ENCODE measurements at places on chromosomes 4 and X. TPM values are rescaled to one million over a fixed set of nuclear protein-coding genes. Genes with fewer than 3 reads are reported as not detected.

DNA sequence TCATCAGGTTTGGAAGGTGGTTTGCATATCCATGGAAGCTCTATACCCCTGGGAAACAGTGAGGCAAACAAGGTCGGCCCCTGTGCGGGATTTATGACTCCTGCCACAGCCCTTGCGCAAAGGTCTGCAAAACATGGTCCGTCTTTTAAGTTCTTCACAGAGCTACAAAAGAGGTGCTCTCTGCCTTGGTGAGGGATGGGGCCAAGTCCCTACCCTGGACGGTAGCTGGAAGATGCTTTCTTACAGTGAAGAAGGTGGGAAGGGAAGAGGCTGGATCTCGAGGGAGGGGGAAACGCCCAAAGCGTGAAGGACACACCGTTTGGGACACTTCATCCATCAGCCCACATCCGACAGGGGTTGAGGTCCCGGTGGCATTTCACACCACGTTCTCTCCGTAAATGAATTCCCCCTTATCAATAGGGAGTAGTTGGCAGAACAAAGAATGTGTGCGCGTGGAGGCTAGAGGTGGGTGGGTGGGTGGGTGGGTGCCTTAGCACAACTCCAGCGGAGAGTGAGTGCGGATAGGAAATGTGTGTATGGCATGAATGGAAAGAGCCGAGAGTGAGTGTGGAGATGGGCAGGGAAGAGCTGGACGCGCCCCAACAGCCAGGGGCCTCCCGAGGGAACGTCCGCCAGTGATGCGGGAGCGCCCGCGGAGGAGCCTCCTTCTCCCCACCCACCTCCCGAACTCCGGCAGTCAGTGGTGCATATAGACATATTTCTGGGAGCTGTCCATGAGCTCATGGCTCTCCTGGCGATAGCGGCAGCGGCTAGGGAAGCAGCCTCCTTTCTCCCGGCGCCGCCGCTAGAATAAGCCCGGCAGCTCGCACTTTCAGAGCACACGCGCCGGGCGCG is 68.3 kb downstream of the LARP7 start:
- no peak overlapping the region for H3K27ac ChIP-seq
- no peaks in the 10 kb centered on the region for H3K36me3 ChIP-seq
- peak overlapping the region; percentile 35 for H3K4me3 ChIP-seq
- no peak for DNase-seq
- H3K4me1 ChIP-seq: no peaks in the 10 kb centered on the region

GRCh38 chr4:13378973-13379759 is 105.0 kb downstream of the RAB28 start:
- no peaks in the 10 kb centered on the region for H3K4me1 ChIP-seq
- no peak for DNase-seq
- H3K27ac ChIP-seq: no peak overlapping the region

GRCh38 chr4:3021627-3022026 is 52.7 kb downstream of the HTT-AS start:
- H3K4me1 ChIP-seq: no peaks in the 10 kb centered on the region
- no peak for DNase-seq

DNA sequence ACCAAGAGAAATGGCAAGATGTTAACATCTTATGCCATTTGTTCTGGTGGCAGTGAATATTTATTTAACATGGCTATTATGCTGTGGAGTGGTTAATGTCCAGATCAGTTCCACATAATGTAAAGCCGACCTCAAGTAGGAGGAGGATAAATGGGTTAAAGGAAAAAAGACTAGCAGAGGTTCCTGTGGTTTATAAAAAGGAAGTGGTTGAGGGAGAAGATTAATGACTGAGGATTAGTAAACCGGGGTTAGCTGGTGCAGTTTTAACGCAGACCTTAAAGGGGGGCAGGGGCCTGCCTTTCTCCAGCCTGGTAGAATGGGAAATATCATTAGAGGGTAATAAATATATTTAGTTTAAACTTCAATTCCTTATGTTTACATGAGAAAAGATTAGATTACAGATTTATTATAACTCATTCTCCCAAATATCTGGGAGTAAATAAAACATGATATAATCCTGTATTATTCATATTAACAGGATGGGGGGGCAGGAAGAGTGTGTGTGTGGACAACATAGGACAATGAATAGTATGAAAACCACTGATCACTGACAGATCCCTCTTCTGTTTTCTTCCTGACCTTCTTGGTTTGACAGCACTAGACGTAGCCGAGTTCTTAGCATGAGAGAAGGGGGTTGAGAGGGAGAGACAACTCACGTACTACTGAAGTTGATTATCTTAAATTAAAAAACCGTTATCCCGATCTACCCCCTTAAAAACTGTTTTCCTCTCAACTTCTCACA is 124.1 kb upstream of the LIMCH1 start:
- DNase-seq: no peak
- no peak overlapping the region for H3K27ac ChIP-seq
- no peaks in the 10 kb centered on the region for H3K27me3 ChIP-seq
- no peak overlapping the region for H3K4me3 ChIP-seq
- no peaks in the 10 kb centered on the region for H3K36me3 ChIP-seq
- H3K4me1 ChIP-seq: no peaks in the 10 kb centered on the region

GRCh38 chr4:130393642-130394041 is 1297.7 kb downstream of the C4orf33 start:
- H3K4me1 ChIP-seq: no peaks in the 10 kb centered on the region
- H3K27me3 ChIP-seq: no peaks in the 10 kb centered on the region
- H3K36me3 ChIP-seq: no peaks in the 10 kb centered on the region
- no peak for DNase-seq
- no peak overlapping the region for H3K27ac ChIP-seq

- no peak overlapping the region for H3K4me3 ChIP-seq
- no peak overlapping the region for H3K27ac ChIP-seq
- H3K36me3 ChIP-seq: no peaks in the 10 kb centered on the region
- DNase-seq: no peak
- H3K4me1 ChIP-seq: no peaks in the 10 kb centered on the region
These were observed 16.4 kb downstream of the BANK1 start for GRCh38 chr4:101806914-101807313.

DNA sequence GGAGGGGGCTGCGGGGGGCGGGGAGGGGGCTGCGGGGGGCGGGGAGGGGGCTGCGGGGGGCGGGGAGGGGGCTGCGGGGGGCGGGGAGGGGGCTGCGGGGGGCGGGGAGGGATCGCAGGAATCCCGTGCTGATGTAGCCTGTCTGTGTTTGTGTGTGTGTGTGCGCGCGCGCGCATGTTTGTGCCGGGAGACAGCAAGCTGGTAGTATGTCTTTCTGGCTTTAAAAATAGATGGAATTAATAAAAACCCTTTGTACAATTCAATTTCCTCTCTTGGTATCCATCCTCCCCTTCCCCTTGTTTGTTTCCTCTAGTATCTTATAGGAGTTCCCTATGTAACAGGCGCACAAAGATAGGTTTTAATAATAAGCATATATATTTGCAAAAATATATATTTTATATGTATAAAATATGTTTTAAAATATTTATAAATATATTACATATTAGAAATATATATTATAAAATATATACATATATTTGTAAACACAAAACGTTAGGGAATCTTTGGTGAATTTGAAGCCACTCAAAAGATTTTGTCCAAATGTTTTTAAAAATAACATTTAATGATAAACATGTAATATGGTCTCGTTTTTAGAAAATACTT is 782 bp downstream of the ARHGAP24 start:
- peak overlapping the region; percentile 81 for H3K27ac ChIP-seq
- peak overlapping the region; percentile 63 for H3K4me3 ChIP-seq
- no peak for DNase-seq
- H3K4me1 ChIP-seq: peaks cover 9% of the 10 kb centered on the region

DNA sequence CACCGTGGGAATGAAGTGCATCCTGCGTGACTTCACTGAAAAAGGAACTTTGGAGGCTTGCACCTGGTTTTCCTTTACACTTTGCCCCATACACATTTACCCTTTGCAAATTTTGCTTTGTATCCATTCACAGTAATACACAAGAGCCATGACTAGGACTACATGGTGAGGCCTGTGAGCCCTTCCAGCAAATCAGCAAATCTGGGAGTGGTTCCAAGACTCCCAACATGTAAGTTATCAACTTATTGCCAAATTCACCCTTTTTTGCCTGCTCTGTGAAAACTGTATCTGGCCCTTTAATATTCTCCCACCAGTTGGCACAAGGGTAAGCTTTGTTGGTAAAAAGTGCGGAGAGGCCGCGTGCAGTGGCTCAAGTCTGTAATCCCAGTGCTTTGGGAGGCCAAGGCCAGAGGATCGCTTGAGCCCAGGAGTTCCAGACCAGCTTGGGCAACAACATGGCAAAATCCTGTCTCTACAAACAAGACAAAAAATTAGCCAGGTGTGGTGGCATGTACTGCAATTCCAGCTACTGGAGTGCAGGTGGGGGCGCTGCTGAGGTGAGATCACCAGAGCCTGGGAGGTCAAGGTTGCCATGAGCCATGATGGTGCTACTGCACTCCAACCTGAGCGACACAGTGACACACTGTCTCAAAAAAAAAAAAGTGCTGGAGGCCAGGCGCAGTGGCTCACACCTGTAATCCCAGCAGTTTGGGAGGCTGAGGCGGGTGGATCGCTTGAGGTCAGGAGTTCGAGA is 5.0 kb downstream of the PRMT9 start:
- H3K4me1 ChIP-seq: no peaks in the 10 kb centered on the region
- no peak for DNase-seq

DNA sequence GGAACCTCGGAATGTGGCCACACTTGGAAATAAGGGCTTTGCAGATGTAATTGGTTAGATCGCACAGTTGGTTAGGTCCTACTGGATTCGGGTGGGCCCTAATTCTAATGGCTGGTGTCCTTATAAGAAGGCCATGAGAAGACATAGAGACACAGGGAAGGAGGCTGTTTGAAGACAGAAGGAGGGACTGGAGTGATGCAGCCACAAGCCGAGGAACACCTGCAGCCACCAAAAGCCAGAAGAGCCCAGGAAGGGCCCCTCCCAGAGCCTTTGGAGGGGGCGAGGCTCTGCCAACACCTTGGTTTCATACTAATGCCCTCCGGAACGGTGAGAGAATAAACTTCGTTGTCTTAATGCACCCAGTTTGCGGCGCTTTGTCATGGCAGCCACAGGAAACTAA is 47.0 kb downstream of the EVC start:
- H3K4me3 ChIP-seq: no peak overlapping the region
- no peaks in the 10 kb centered on the region for H3K4me1 ChIP-seq
- DNase-seq: no peak
- H3K27me3 ChIP-seq: no peaks in the 10 kb centered on the region
- no peak overlapping the region for H3K27ac ChIP-seq

GRCh38 chrX:143429131-143429530 is 88.1 kb downstream of the SPANXN3 start:
- H3K4me1 ChIP-seq: no peaks in the 10 kb centered on the region
- no peak overlapping the region for H3K4me3 ChIP-seq
- DNase-seq: no peak
- no peaks in the 10 kb centered on the region for H3K27me3 ChIP-seq
- H3K27ac ChIP-seq: no peak overlapping the region
- no peaks in the 10 kb centered on the region for H3K36me3 ChIP-seq

DNA sequence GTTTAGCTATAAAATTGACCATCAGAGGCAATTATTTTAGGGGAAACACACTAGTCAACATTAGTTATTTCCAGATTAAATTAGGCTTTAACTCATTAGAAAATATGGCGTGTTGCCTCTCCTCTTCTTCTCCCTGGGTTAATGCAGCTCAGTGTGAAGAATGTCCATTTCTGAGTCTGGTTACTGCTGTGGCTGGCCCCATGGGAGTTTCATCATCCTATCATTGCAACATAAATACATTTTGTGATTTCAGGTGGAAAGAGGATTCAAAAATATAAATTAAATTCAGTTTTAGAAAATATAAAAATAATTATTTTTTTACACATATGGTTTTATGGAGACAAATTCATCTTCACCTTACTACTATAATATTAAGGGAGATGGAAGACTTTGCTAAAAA is 288.5 kb upstream of the ARSJ start:
- peaks cover 21% of the 10 kb centered on the region for H3K4me1 ChIP-seq
- no peak for DNase-seq
- H3K27me3 ChIP-seq: no peaks in the 10 kb centered on the region
- H3K27ac ChIP-seq: no peak overlapping the region
- no peaks in the 10 kb centered on the region for H3K36me3 ChIP-seq

GRCh38 chr4:26300314-26301307 is 20.2 kb upstream of the RBPJ start:
- no peak for DNase-seq
- H3K4me1 ChIP-seq: peaks cover 5% of the 10 kb centered on the region
- H3K27ac ChIP-seq: no peak overlapping the region
- no peaks in the 10 kb centered on the region for H3K27me3 ChIP-seq
- H3K36me3 ChIP-seq: no peaks in the 10 kb centered on the region

GRCh38 chr4:187179086-187180058 is 455.7 kb upstream of the FAT1 start:
- H3K27ac ChIP-seq: no peak overlapping the region
- H3K36me3 ChIP-seq: no peaks in the 10 kb centered on the region
- H3K4me1 ChIP-seq: no peaks in the 10 kb centered on the region

DNA sequence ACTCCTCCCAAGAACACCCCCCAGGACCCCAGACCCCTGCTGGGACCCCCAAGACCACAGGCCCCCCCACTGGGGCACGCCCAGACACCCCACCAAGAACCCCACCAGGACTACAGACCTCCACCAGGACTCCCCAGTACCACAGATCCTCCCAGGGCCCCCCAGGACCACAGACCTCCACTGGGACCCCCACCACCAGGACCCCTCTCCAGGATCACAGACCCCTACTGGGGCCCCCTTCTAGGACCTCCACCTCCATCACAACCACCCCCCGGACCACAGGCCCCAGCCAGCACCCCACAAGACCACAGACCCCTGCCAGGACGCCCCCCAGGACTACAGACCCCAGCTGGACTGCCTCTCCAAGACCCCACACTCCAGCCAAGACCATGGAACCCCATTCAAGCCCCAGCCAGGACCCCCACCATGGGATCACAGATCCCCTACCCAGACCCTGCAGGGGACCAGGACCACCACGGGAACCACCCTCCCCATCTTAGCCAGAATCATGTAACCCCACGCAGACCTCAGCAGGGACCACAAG is 855 bp upstream of the DHRSX start:
- no peaks in the 10 kb centered on the region for H3K36me3 ChIP-seq
- peak overlapping the region; percentile 88 for H3K27ac ChIP-seq
- no peaks in the 10 kb centered on the region for H3K27me3 ChIP-seq
- no peak for DNase-seq
- no peak overlapping the region for H3K4me3 ChIP-seq

GRCh38 chrX:31706466-31706865 is 634.6 kb upstream of the FTHL17 start:
- DNase-seq: no peak
- no peak overlapping the region for H3K27ac ChIP-seq
- no peaks in the 10 kb centered on the region for H3K4me1 ChIP-seq
- no peaks in the 10 kb centered on the region for H3K27me3 ChIP-seq

COX7B2 gene
- total RNA-seq: not detected

PPEF1 gene
- 0.22 TPM for total RNA-seq

HTN3 gene
- total RNA-seq: not detected

TSPAN5 gene
- total RNA-seq: 15.3 TPM

EDA gene
- 10.9 TPM for total RNA-seq

PNMA5 gene
- total RNA-seq: not detected

HMGN5 gene
- 8.7 TPM for total RNA-seq

UGT2B17 gene
- not detected for total RNA-seq

ABCG2 gene
- total RNA-seq: 10.9 TPM

MAGEA2 gene
- total RNA-seq: not detected

TLR1 gene
- 29.7 TPM for total RNA-seq

XAGE1B gene
- total RNA-seq: not detected

HSFX3 gene
- total RNA-seq: not detected

Data from tibial nerve (tissue), 4 donors.